HS-27A (cell line): ENCODE measurements at places on chromosomes 1 and 21.

DNA sequence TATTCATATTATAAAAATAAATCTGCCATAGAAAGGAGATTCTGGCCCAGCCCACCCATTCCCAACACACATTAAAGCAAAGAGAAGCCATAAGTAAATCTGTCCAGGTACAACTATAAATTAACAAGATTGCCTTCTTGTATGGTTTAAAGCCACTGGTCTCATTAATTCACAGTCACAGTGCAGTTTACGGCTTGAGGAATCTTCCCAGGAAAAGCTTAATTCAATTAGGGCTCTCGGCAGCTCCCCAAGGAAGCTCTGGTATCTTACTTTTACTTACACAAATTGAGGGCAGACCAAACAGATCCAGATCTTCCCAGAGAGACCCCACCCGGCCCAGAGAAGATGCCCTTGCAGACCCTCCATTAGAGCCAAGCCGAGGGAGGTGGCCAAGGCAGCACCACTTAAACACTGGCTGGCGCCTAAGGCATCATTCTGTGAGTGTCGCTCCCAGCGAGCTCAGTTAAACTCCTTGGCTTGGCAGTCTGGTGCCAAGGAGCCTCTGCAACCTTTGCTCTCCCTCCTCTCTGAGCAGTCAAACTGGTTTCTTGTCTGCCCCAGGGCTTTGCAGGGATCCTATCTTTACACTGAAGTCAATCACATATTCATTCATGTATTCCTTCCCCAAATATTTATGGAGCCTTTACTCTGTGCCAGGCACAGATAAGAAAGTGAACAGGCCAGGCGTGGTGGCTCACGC lies 10.7 kb downstream of the SLC9A1 start:
- DNase-seq = no peak

GRCh38 chr1:51684776-51685175 lies 67.9 kb downstream of the OSBPL9 start:
- no peak for DNase-seq

- DNase-seq = no peak
These were observed 31.7 kb upstream of the ADARB1 start for GRCh38 chr21:45042664-45043161.

GRCh38 chr1:17924578-17924977 lies 169.4 kb downstream of the ACTL8 start:
- DNase-seq = no peak

GRCh38 chr1:63795455-63795854 lies 21.6 kb downstream of the ROR1 start:
- DNase-seq = no peak

- no peak for DNase-seq
These were observed 34.3 kb upstream of the PPP1R15B start for GRCh38 chr1:204445860-204446412.

- no peak for DNase-seq
These were observed 26.1 kb downstream of the KCNJ15 start for GRCh38 chr21:38282921-38283320.

DNA sequence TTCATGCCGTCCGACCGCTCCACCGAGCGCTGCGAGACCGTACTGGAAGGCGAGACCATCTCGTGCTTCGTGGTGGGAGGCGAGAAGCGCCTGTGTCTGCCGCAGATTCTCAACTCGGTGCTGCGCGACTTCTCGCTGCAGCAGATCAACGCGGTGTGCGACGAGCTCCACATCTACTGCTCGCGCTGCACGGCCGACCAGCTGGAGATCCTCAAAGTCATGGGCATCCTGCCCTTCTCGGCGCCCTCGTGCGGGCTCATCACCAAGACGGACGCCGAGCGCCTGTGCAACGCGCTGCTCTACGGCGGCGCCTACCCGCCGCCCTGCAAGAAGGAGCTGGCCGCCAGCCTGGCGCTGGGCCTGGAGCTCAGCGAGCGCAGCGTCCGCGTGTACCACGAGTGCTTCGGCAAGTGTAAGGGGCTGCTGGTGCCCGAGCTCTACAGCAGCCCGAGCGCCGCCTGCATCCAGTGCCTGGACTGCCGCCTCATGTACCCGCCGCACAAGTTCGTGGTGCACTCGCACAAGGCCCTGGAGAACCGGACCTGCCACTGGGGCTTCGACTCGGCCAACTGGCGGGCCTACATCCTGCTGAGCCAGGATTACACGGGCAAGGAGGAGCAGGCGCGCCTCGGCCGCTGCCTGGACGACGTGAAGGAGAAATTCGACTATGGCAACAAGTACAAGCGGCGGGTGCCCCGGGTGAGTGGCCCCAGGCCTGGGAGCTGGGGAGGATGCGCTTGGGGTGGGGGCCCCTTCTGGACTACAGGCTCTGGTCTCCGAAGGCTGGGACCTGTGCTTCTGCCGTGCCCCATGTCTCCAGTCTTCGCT lies 1.1 kb downstream of the SKI start:
- DNase-seq = no peak

- no peak for DNase-seq
These were observed 234.1 kb downstream of the SDCCAG8 start for GRCh38 chr1:243489681-243490546.

DNA sequence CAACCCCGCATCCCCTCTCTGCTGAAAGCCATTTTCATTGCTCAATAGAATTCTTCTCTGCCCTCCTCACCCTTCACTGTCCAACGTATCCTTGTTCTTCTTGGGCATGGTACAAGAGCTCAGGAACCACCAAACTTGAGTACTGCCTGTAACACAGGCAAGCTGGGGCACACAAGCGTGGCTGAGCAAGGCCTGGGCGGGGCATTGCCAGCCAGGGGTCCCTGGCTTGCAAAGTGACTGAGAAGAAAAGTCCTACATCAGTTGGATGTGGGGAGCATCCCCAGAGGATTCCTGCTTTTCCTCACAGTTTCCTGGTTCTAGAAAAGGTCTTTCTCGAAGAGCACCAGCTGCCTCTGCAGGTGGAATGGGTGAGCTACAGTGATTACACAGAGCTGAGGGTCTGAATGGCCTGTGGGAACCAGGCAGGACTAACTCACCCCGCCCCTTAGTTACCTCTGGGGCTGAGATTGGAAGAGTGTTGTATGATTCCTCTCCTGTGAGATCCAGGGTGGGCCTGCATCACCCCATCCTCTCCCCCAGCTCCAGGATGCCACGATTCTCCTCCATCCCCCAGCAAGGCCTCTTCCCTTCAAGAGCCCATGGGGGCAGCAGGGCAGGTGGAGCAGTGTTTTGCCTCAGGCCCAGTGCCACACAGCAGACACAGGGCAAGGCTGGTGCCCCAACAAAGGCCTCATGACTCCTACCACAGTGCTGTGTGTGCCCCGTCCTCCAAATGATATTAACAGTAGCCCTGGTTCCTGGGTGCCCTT lies 121.9 kb downstream of the MATN1 start:
- no peak for DNase-seq

- peak; percentile 60 for DNase-seq
These were observed 11.8 kb downstream of the NHLH2 start for GRCh38 chr1:115829023-115829674.

GRCh38 chr1:228983231-228983660 lies 248.0 kb downstream of the RHOU start:
- no peak for DNase-seq

DNA sequence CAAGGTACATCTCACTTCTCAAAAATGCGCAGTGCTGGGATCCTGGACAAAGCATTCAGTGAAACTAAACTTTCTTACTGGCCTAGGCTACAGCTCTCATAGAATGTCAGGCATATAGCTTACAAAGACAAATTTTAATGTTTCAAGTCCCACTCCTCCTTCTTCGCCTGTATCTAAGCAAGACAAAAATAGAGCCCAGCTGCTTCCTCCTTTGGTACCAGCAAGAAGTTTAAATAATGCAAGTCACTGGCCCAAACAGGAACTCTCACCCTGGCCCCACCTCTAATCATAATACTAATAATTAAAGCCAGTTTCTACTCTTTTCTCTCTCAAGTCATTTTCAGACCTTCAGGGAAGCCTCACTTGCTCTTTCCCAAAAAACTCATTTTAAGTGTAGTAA lies 1267.9 kb downstream of the MRPL39 start:
- no peak for DNase-seq

DNA sequence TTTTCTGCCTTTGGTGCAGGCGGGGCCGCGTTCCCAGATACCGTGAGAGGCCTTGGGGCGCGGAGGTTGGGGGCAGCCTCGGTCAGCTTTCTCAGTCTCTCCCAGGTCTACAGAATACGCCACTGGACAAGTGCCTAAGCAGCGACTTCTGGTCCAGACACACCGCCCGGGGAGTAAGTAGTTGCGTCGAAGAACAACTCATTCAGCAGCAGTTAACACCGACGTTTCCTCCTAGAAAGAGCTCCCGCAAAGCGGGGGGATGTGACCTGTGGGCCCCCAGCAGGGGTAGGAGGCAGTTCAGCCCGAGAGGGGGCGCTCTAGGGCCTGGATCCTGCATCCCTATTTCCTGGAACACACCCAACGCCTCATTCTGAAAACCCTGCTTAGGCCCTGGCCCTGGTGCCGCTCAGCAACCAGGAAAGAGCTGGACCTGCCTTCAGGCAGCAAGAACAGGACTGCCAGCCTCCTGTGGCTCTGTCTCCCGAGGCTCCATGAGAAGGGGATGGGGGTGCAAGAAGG lies 6.5 kb upstream of the BARHL2 start:
- DNase-seq = no peak

DNA sequence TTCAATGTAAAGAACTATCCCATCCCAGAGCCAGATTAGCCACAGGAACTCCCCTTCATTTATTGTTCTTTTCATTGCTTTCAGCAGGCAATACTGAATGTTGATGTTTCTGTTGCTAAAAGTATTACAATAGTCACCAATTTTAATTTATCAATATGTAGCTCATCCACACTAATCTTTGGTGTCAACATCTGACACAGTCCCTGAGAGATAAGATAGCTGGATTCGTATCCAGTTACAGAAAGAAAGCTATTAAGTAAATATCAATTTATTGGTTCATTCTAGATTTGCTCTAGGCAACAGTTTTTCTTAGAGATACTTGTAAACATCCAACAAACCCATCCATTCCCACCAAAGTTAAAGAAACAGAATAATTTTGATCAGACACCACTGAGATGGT lies 4.7 kb downstream of the ADSS2 start:
- DNase-seq = no peak

- no peak for DNase-seq
These were observed 16.4 kb downstream of the IFNGR2 start for GRCh38 chr21:33419538-33420123.

GRCh38 chr1:26094076-26094669 lies 17.5 kb upstream of the PDIK1L start:
- no peak for DNase-seq

DNA sequence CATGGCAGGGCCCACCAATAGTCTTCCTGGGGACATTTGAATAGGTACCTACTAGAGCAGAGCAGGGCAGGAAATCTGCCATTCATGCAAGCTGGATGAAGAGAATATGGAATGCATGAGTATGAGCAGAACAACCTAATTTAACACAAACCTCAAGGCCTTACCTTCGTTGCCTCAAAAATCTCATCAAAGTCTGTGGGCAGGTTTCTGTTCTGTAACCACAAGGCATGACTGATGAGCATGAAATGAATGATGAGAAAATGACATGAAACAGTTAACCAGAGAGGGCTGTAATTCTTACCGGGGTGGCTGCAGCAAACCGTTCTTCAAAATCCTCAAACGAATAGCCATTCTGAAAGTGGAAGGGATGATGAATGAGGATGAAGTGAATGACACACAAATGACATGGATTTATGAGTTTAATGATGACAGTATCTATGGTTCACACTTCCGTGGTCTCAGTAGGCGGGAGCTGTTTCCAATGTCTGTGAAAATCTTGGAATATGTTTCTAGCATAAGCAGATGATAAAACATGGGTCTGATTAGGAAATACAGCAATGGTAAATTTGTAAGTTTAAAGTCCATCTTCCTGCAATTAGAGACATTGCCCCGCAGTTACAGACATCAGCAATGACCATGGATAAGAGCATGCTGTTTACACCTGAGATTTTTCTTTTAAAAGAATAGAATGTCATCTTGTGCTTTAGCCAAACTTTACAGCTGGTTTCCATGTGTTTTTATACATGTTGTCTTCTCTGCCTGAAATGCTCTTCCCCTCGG lies 67.6 kb upstream of the C8B start:
- no peak for DNase-seq

GRCh38 chr1:85343612-85344255 lies 67.3 kb upstream of the BCL10 start:
- no peak for DNase-seq

- peak; percentile 12 for DNase-seq
These were observed 21.1 kb downstream of the CLDN8 start for GRCh38 chr21:30194701-30195299.

- no peak for DNase-seq
These were observed 329.4 kb upstream of the ESRRG start for GRCh38 chr1:217052626-217053025.

- no peak for DNase-seq
These were observed 931.6 kb downstream of the NCAM2 start for GRCh38 chr21:21929789-21930188.

DNA sequence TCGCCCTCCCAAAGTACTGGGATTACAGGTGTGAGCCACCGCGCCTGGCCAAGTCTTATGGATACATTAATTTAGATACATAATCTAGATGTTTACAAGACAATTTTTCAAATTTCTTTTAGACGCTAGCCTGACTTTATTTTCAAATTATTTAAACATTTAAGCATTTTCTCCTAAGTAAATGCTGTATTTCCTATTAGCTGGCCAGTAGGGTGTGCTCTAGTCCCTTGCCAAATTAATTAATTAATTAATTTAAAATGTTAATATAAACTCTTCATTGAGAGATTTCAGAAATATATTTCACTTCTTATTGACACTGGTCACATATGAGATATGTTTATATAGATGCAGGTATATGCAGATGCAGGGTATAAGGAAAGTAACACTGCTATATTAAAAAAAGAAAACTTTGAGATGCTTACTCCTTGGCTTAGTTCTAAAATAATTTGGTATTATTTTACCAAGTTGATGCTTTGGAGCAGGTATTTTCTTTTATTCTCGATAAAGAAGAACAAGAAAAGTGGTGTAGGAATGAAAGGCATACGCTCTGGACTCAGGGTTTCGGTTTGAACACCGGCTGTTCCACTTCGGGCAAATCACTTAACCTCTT lies 5.2 kb upstream of the ERRFI1 start:
- DNase-seq = no peak

DNA sequence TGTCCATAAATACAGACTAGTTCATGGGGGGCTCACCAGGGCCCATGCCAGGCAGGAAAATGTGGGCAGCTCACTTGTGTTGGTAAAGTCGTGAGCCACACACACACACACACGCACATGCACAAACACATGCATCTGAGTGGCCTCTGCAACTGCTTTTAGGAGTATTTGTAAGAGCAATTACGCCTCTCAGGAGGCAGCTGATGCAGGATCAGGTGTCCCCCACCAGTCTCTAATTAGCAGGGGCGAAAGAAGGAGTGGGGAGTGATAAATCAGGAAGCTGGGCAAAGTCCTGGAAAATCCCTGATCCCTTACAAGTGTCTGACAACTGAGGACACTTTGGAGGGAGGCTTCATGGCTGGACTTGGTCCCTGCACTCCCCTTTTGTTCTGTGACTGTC lies 5.7 kb upstream of the IVL start:
- DNase-seq = no peak

- no peak for DNase-seq
These were observed 8.3 kb downstream of the PPFIA4 start for GRCh38 chr1:203034422-203035110.
